ENCODE measurements at places on chromosomes 6 and 20. TPM values are rescaled to one million over a fixed set of nuclear protein-coding genes. Genes with fewer than 3 reads are reported as not detected.

- H3K4me3 ChIP-seq: peak overlapping the region; percentile 68
- H3K27ac ChIP-seq: no peak overlapping the region
- no peaks in the 10 kb centered on the region for H3K36me3 ChIP-seq
These were observed 102.5 kb upstream of the BEND6 start for GRCh38 chr6:56852260-56853010.

DNA sequence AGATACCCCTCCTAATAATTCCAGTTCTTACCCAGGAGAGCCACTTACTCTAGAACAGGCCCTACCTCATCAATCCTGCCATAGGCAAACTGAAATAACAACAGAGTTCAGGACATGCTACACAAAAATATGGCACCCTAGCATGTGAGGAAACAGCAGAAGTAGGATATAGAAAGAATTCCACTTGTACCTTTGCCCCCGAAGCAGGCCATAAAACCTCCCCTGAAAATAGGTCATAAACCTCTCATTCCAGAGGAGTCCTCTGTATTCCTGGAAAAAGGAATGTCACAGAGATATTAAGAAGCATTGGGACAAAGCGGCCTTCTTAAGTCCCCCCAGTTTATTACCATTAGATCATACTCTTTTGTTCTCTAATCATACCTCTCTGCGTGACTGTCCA, 504.3 kb upstream of the MARCKS start:
- DNase-seq: no peak
- no peak overlapping the region for H3K27ac ChIP-seq
- H3K4me3 ChIP-seq: no peak overlapping the region
- H3K4me1 ChIP-seq: no peaks in the 10 kb centered on the region

DNA sequence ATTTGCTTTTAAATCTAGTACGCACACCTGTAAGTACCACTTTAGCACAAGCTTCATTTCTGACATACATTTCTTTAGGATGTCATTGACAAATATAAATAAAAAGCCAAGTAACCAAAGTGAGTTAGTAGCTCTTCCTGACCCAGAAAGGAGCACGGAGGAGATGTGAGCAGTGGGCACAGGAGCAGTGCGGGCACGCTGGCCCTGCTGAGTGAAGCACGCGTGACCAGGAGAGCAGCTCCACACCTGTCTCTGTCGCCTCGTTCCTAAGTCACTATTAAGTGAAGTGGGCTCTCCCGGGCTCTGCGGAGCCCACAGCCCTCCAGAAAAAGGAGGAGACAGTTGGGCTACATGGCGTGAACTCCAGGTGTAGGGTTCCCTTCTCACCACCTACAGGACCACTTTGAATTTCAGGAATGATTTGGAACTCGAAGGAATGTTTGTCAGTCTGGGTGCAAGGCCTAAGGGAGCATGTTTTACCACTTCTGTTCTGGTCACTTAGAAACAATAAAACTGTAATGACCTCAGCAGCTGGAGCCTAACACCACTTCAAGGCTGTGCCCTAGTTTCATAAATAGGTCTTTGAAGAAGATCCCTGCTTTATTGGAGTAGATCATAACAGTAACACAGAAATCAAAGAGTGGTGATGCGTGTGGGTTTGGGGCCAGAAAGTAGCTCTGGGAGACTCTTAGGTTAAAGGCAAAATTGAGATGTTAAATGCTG, 95.9 kb downstream of the FAM120B start:
- peaks cover 74% of the 10 kb centered on the region for H3K36me3 ChIP-seq
- H3K4me1 ChIP-seq: no peaks in the 10 kb centered on the region
- no peak overlapping the region for H3K4me3 ChIP-seq
- H3K27me3 ChIP-seq: no peaks in the 10 kb centered on the region
- peak overlapping the region; percentile 64 for H3K27ac ChIP-seq

DNA sequence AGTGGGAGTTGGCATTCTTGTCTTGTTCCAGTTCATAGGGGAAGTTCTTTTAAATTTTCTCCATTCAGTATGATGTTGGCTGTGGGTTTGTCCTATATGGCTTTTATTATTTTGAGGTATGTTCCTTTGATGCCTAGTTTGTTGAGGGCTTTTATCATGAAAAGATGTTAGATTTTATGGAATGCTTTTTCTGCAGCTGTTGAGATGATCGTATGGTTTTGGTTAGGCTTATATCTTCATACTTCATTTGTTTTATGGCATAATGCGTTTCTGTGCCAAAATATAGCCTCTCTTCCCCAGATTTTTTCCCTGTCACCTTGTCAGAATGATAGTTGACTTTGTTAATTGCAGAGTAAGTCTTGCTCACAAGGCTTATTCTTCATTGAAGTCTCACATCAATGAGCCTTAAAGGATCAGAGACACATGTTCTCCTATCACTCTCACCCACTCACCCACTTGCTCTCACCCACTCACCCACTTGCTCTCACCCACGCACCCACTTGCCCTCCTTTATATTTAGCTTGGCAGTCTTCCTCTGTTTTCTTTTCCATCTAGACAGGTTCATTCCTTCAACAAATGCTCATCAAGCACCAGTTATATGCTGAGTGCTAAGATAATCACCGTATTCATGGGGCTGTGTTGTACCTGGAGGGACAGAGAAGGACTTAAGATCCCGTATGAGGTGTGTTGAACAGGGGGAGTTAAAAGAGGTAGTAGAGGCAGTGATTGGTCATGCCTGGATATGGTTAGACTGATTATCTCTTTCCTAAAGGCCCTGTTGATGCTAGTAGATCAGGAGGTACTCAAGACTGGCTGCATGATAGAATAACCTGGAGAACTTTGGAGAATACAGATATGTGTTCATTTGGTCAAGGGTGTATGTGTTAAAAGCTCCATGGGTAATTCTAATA, 19.3 kb downstream of the UST start:
- H3K4me1 ChIP-seq: peaks cover 37% of the 10 kb centered on the region
- no peak overlapping the region for H3K27ac ChIP-seq
- H3K36me3 ChIP-seq: no peaks in the 10 kb centered on the region
- H3K4me3 ChIP-seq: no peak overlapping the region

Gene TNFRSF6B
- total RNA-seq: 1.1 TPM
